Cerebellar nuclear complex (tissue), 1 donor: ENCODE measurements at places on chromosomes 6 and 20.

DNA sequence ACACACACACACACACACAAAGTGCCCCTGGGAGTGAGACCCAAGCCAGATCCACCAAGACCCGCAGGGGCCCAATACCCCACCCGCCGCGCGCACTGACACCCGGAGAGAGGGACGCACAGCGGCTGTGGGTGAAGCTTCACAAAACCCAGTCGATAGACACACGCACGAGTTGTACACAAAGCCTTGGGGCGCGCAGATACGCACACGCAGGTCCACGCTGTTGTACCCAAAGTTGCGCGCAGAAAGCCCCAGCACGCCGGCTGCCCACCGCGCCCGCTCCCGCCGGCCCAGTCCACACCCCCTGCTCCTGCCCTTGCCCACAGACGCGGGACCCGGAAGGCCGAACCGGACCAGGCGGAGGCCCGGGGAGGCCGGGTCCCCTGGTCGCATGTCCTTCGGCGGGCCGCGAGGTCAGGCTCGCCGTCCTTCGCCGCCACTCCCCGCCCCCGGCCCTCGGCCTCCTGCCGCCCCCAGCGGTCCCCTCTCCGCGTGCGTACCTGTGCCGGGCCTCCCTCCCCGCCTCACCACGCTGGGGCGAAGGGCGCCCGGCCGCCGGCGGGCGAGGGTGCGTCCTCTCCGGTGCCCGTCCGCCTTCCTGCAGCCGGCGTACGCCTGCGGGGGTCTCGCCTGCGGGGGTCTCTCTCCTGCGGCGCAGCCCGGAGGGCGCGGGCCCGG lies at the start of gene TMEM74B:
TSS of gene TMEM74B (minus strand) at position 344 of the 678 bp plus-strand sequence. CDS start 1,180 bp downstream, outside the sequence.
- no peak for DNase-seq

DNA sequence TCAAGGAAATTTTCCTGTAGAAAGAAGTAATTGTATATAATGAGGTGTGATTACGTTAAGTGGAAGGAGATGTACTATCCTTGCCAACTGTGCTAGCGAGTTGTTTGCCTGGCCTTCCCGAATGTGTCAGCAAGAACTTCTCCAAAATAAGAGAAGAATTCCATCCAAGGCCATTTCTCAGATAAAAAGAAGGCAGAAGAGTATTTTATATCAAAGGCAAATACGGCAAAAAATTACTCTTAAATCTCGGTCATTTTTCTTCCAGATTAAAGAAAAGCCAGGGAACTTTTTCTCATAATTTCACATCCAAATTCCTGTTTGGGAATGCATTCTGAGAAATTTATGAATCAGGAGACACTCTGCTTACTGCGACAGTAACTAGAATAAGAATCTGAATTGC lies 290.6 kb downstream of the CBLN4 start:
- no peak for DNase-seq

DNA sequence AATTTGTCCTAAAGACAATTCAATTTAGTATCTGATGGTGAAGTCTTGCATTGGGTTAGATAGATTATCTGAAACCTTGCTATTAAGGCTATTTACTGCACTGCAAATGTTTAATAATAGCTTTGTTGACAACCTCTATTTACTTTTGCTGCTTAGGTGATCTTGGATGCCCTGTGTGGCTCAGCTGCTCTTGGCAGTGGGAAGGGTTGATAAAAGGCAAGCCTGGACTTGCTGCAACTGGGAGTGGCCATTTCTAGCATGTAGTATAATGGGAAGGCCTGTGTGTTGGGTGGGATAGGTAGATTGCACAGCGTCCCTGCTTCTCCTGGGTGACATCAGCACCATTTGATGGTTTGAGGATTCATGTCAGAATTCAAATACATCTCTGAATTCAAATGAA lies 49.1 kb downstream of the ARMC2 start:
- no peak for DNase-seq

DNA sequence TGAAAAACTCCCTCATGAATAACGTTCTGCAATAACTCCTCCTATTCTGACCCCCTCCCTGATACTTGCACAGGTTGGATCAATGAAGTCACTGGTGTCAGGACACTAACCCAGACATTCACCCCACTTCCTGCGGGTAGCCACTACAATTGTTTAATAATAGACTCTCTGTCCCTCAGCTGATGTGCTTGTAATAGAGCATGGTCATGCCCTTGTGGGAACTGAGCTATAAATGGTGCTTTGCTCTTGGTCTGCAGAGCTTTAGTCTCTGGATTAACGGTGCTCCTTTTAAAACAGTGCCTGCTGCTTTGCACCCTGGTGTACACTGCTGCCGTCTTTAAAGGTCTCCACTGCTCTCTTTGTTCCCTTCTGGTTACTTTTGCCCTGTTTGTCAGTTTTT lies 127.3 kb downstream of the BACH2 start:
- DNase-seq, result no peak

- no peak for DNase-seq
Measured at GRCh38 chr20:53642196-53643030, 48.8 kb upstream of the ZNF217 start.

DNA sequence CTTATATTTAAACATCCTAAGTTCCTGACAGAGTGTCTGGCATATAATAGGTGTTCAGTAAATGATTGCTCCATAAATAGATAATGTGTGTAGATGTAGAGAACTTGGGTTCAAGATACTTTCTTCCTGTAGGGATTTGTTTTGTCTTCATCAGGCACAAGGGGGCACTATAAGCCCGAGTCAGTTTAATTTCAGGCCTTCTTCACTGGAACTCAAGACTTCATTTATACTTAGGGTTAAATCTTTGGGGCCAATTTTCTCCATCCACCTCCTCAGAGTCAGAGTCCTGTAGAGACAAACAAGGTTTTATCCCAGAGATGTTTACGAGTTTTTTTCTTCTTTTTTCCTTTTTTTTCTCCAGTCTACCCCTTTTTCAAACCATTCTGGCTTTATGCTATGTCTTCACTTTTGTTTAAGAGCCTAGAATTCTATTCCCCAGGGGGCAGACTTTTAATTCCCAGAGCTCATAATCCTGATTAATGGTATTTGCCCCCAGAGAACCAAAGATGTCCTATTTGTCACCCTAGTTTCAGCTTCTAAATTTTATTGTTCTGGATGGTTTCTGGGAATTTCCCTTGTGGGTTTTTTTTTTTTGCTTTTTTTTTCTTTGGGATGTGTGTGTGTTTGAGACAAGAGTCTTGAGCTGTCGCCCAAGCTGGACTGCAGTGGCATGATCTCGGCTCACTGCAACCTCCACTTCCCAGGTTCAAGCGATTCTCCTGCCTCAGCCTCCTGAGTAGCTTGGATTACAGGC lies 88.4 kb downstream of the HFE start:
- no peak for DNase-seq

DNA sequence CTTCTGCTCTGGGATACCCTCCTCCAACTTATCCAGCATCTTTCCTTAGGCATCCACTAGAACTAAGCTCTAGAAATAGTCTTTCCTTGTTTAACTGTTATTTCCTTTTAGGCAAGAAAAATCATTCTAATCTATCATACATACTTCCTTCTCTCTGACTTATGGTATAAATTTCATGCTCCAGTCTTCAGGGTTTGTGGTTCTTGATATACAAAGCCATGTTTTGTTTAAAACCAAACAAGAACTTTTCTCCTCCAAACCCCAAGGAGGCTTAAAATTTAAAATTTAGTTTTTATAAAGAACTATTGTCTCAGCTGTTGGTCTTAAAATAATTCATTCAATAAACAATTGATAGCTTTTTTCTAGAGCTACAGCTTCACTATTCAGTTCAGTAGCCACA lies 77.2 kb downstream of the CD164 start:
- DNase-seq, result no peak

GRCh38 chr20:57708694-57709673 lies 831 bp downstream of the PMEPA1 start:
- no peak for DNase-seq
